ENCODE measurements at places on chromosomes 1 and 21.

DNA sequence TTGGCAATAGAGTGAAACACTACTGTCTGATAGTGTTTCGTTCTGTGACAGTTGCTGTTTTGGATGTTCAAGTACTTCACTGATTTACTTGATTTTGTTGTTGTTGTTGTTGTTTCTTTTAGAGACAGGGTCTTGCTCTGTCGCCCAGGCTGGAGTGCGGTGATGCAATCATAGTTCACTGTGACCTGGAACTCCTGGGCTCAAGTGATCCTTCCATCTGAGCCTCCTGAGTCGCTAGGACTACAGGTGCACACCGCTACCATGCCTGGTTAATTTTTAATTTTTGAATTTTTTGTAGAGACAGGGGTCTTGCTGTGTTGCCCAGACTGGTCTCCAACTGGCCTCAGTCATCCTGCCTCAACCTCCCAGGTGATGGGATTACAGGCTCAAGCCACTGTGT is 2.3 kb downstream of the ATF6 start:
- no peak for DNase-seq

DNA sequence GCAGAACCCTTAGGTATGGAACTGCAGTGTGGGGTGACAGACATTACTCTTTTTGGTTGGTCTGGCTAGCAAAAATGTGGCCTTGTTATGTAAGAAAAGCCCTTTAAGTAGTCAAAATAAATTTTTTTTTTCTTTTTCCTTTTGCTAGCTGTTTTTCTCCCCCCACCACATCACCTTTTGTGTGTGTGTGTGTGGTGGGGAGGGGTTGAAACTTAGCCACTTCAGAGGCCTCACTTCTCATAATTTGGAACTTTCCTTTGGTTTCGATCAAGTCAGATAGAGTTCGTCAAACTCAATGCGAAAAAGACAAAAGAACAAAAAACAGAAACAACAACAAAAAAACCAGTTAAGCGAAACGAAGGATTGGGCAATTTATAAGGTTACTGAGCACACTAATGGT is 1.9 kb upstream of the PRMT2 start:
- peak; percentile 66 for DNase-seq

- no peak for DNase-seq
Measured at GRCh38 chr1:53545663-53546408, 86.6 kb downstream of the DMRTB1 start.

DNA sequence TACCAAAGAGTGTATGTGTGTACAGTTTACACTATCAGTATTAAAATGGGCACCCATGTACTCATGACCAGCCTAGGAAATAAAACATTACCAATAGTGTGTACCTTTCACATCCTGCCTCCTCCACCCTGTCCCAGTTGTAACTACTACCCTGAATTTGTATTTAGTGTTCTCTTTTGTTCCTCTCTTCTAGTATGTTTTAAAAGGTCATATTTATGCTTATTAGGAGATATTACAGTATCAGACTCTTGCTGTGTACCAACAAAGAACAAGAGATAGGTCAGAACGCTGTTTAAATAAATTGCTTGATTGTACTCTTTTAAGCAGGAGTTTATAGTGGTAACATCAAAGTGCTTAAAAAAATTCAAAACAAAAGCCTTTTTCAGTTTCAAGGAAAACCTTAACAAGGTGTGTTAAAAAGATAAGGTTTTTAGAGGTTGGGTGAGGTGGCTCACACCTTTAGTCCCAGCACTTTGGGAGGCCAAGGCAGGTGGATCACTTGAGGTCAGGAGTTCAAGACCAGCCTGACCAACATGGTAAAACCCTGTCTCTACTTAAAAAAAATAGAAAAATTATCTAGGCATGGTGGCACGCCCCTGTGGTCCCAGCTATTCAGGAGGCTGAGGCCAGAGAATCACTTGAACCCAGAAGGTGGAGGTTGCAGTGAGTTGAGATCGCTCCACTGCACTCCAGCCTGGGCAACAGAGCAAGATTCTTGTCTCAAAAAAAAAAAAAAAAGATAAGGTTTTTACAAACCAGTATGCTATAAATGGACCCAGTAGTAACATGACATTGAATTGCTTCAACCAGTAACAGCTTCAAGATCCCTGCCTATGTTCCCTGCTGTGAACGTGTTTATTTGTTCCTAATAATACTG is 35.9 kb downstream of the MPZL1 start:
- DNase-seq, result no peak

DNA sequence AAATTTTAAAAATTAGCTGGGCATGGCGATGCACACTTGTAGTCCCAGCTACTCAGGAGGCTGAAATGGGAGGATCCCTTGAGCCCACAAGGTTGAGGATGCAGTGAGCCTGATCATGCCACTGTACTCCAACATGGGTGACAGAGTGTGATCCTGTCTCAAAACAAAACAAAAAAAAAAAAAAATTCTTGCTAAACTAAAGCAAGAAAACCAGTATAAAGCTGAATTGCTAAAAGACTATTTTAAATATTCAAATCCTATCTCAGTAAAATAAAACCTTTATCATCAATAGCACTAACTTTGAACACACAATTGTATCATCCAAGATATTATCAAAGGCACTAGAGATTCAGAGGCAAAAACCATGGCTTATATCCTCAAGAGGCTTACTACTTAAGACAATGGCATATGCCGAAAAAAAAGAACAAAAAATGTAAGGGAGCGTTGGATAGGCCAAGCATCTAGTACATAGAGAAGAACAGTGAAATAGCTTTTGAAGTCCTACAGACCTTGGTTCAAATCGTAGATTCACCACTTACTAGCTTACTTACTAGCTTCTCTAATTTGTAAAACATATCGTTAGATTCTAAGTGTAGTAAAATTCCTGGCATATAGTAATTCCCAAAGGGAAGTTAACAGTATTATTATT is 3.6 kb downstream of the EPS15 start:
- DNase-seq, result no peak

DNA sequence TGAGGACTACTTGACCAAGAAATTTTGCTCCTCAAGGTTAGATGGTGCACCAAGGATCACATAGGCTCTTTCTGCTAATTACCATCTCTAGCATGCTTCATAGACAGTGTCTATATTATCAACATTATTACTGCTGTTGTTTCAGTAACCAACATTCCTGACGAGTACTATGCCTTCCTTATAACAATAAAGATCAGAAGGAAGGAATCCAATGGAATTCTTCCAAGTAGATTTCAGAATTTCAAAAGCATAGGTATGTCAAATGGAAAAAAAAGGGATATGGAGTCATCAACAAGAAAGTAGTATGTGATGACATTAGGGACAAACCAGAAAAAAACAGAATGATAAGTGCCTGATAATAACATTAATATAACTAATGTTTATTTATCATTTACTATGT is 39.6 kb upstream of the LPGAT1 start:
- DNase-seq, result no peak

GRCh38 chr1:202302166-202302565 is 39.6 kb downstream of the UBE2T start:
- no peak for DNase-seq

GRCh38 chr1:20083178-20083944 is 13.4 kb downstream of the PLA2G5 start:
- DNase-seq, result no peak

DNA sequence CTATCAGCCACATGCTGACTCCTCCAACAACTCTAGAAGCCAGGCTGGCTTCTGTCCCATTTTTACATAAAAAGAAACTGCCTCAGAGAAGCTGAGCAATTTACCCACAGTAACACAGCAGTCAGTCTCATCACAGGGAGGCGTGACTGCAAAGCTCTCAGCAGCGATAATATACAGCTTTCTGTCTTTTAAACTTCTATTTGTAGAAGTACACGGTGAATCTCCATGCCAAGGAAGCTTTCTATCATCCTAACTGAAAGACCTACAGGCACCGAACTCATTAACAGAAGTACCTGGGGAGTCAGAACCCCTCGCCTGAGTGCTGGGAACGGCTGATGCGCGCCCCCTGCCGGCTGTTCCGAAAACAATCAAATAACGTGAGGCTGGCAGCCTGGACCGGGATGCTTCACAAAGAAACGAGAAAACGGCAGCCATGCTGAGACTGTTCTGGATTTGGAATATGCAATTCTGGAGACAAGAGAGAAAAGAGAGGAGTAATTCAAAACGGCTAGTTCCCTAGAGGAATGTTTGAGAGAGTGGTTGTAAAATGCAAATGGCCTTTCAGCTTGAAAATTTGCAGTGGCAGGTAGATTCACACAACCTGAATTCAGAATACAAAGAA is 43.5 kb upstream of the RAB4A start:
- peak; percentile 80 for DNase-seq

DNA sequence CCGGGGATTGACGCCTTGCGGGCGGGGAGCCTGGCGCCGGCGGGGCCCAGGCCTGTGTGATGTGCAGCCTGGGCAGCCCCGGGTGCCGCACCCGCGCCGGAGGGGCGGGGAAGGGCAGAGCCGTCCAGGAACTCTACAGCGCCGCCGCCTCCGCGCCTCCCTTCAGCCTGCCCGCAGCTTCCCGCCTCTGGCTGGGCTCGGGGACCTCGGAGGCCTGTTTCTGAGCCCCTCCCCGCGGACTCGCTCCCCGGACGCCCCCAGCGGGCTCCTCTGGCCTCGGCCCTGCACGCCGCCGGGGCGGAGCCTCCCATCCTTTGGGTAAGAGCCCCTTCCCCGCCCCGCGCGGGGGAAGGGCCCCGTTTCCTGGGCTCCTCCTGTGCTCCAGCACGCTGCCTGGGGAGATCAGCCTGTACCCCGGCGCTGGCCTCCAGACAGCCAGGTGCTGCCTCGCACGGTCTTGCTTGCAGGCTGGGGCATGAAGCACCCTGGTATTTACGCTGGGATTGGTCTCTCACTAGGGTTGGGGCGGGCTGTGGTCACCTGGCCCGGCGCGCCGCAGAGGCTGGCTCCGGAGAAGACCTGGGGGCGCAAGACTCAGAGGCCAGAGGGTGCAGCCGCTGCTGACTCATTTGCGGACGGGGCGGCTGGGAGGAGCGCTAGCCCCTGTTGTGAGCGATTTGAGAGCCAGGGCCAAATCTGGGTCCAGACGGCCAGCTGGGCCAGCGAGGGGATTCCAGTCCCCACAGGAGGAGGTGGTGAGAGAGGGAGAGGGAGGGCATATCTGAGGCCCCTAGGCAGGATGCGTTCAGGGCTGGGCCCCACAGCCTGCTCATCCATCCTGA is 5.7 kb upstream of the ACOT11 start:
- peak; percentile 27 for DNase-seq
